A172 (cell line): ENCODE measurements at places on chromosomes 2 and 18. TPM values are rescaled to one million over a fixed set of nuclear protein-coding genes. Genes with fewer than 3 reads are reported as not detected.

- DNase-seq, result no peak
Observed at GRCh38 chr2:45265336-45265735, 256.1 kb upstream of the SIX2 start.

The ABHD3 gene
- total RNA-seq, result 47.6 and 56.1 TPM in 2 replicates

- no peak for DNase-seq
Observed at GRCh38 chr2:122319539-122320132, 564.2 kb downstream of the TSN start.

The CPO gene
- not detected in 2 replicates for total RNA-seq

- DNase-seq, result no peak
Observed at GRCh38 chr2:74861531-74861930, 27.6 kb downstream of the HK2 start.

DNA sequence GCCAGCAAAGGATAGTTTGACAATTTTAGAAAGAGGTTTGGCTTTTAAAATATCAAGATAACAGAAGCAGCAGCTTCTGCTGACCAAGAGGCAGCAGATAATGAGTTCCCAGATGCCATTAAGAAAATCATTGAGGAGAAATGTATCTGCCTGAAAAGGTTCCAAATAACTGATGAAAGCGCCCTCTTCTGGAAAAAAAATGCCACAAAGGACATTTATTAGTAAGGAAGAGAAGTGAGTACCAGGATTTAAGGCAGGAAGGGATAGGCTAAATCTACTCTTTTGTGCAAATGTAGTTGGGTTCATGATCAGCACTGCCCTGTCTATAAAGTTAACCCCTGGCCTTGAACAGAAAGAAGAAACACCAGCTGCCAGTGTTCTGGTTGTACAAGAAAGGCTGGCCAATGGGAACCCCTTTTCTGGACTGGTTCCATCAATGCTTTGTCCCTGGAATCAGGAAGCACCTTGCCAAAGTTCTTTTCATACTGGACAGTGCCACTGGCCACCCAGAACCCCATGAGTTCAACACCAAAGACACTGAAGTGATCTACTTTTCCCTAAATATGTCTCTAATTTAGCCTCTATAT, 40.6 kb downstream of the DHX57 start:
- DNase-seq, result peak; percentile 36

The LCT gene
- not detected in 2 replicates for total RNA-seq

GRCh38 chr18:24530630-24531111, 70.2 kb downstream of the HRH4 start:
- DNase-seq, result peak; percentile 81

DNA sequence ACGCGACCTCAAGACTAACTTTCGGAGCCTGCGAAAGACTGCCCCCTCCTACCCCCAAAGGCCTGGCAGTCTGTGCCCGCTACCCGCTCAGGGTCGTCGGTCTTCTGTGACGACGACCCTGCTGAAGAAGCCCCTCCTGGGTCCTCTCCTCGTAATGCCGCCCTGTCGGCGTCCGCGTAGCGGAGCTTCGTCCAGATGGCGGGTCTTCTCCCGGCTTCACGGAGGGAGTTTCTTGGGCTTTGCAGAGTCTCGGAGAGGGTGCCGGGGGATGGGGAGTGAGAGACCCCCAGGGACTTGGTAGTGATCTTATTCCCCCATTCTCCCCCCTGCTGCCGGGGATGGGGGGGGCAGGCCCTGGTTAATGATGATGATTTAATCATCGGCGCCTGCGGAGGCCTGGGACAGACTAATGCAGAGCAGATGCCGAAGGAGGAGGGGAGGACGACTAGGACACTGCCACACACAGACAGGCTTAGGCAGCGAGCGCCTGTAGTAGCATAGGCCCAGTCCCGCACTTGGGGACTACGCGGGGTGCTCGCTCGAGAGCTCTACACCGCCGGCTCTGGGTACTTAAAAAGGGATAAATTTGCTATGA, 528 bp upstream of the PCGF1 start:
- DNase-seq, result peak; percentile 44

DNA sequence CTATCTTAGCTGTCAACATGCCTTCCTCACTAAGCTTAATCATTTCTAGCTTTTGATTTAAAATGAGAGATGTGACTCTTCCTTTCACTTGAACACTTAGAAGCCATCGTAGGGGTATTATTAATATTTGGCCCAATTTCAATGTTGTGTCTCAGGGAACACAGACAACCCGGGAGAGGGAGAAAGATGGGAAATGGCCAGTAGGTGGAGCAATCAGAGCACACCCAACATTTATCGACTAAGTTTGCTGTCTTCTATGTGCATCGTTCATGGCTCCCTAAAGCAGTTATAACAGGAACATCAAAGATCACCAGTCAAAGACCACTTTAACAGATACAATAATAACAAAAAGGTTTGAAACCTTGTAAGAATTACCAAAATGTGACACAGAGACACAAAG, 110.2 kb downstream of the OLA1 start:
- DNase-seq, result no peak
